ENCODE measurements at places on chromosomes 16 and 17. TPM values are rescaled to one million over a fixed set of nuclear protein-coding genes. Genes with fewer than 3 reads are reported as not detected.

- DNase-seq, result no peak
Observed at GRCh38 chr17:44085908-44086307, 15.4 kb downstream of the G6PC3 start.

- no peak for DNase-seq
Observed at GRCh38 chr17:4142107-4142900, 526 bp downstream of the ZZEF1 start.

DNA sequence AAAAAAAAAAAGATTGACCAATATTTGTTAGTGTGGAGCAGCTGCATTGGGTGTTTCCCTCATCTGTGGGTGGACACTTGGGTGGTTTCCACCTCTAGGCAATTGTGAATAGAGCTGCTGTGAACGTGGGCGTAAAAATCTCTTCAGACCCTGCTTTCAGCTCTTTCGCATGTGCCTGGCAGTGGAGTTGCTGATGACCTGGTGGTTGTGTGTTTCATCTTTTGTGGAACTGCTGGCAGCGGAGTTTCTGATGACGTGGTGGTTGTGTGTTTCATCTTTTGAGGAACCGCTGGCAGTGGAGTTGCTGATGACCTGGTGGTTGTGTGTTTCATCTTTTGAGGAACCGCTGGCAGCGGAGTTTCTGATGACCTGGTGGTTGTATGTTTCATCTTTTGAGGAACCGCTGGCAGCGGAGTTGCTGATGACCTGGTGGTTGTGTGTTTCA lies 21.4 kb downstream of the ZC3H18 start:
- DNase-seq, result no peak

DNA sequence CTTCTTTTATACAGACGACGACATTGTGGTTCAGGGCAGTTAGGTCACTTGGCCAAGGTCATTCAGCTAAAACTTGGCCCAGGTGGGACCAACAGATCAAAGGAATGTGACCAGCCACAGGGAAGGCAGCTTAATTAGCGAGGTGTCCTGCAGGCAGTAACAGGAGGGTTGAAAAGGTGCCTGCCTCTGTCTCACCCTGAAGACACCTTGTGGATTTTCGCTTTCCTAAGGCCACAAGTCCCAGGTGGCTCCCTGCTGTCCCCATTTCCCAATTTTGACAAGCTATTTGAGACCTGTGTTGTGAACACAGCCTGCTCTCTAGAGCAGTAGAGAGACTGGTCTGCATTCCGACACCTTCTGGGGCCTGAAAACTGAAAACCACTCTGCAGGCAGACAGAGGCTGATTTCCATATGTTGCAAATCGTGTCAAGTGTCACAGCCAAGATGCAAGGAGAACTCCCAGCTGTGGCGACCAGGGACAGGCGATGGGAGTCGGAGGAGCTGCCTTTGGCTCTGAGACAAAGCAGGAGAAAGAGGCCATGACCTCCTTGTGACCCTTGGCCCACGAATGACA lies 593.1 kb upstream of the CDH5 start:
- no peak for DNase-seq

GRCh38 chr16:13988038-13988437 lies 68.1 kb downstream of the ERCC4 start:
- DNase-seq, result no peak

- no peak for DNase-seq
Observed at GRCh38 chr16:57009643-57010170, 20.4 kb downstream of the NLRC5 start.

GRCh38 chr17:21061158-21061835 lies 18.5 kb upstream of the USP22 start:
- DNase-seq, result no peak

DNA sequence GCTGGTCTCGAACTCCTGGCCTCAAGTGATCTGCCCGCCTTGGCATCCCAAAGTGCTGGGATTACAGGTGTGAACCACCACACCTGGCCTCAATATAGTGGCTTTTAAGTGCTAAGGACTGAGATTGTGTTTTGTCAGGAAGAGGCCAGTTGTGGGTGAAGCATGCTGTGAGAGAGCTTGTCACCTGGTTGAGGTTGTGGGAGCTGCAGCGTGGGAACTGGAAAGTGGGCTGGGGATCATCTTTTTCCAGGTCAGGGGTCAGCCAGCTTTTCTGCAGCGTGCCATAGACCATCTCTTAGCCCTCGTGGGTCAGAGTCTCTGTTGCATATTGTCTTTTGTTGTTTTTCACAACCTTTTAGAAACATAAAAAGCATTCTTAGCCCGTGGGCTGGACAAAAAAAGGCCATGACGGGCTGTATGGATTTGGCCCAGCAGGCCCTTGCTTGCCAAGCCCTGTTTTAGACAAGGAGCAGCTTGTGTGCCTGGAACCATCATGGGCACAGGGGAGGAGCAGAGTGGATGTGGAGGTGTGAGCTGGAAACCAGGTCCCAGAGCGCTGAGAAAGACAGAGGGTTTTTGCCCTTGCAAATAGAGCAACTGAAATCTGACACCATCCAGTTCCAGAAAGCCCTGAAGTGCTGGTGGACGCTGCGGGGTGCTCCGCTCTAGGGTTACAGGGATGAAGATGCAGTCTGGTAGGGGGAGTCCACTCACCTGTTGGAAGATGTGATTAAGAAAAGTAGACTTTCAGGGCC lies 5.5 kb downstream of the BIRC5 start:
- DNase-seq, result no peak

Gene SDR42E2
- total RNA-seq, result not detected

Gene TEX14
- not detected for total RNA-seq
